ENCODE measurements at places on chromosomes 7 and 10.

DNA sequence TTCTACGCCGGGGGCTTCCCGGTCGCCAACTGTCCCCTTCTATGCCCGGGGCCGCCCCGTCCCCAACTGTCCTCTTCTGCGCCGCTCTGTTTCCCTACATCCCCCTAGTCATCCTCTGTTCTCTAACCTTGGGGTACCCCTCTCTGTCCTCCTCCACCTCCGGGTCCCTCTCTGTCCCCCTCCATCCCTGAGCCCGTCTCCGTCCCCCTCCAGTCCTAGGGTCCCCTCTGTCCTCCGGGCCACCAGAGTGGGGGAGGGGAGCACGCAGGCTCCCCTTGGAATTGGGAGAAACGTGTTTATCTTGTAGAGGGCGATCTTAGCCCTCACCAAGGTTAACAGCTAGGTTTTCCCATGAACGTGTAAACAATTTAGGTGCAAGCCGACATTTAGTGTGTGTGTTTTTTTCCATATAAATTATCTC lies 852 bp upstream of the KLF6 start:
- no peak for DNase-seq

DNA sequence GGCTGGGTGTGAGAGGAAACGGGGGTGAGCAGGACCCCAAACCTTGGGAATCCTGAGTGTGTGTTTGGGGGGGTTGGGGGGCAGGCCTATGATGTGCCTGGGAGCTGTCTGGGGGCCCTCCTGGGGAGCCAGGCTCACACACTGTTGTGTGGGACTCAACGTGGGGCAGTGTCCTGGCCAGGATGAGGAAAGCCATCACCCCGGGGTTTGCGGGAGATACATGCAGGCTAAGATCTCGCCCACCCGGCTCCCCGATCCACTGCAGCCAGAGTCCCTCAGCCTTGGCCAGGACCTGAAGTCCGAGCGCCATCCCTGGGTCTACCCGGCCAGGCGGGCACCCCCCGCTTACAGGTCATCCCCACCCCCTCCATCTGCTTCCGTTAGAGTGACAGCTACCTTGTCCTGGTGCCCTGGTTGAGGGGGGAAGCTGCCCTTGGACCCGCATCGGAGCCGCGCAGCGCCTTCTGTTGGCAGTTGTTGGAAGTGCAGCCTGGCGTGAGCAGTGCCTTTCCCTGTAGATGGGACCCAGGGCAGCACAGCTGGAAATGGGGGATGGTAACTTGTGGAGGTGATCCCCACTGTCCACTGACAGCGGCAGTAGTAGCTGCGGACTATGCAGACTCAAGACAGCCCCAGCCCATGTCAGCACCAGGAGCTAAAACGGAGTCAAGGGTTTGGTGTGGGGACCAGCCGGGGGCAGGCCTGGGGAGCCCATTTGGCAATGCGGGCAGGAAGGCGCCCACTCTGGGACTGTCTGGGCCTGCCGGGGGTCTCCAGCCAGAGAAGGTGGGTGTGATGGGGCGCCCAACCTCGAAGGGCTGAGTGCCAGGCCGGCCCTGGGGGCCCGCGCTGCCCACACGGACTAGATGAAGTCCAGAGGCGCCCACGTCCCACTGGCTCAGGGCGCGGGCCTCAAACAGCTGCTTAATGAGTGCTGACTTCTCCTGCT lies 885.6 kb upstream of the ZNF722 start:
- DNase-seq = no peak

- DNase-seq = no peak
Observed at GRCh38 chr7:28459306-28459705, 47.0 kb downstream of the CREB5 start.

GRCh38 chr10:35421553-35422178 lies 85.4 kb downstream of the CCNY start:
- DNase-seq = no peak

GRCh38 chr7:129045682-129046081 lies 9.2 kb downstream of the TNPO3 start:
- DNase-seq = no peak

GRCh38 chr10:118851062-118852035 lies 96.6 kb upstream of the CACUL1 start:
- no peak for DNase-seq

DNA sequence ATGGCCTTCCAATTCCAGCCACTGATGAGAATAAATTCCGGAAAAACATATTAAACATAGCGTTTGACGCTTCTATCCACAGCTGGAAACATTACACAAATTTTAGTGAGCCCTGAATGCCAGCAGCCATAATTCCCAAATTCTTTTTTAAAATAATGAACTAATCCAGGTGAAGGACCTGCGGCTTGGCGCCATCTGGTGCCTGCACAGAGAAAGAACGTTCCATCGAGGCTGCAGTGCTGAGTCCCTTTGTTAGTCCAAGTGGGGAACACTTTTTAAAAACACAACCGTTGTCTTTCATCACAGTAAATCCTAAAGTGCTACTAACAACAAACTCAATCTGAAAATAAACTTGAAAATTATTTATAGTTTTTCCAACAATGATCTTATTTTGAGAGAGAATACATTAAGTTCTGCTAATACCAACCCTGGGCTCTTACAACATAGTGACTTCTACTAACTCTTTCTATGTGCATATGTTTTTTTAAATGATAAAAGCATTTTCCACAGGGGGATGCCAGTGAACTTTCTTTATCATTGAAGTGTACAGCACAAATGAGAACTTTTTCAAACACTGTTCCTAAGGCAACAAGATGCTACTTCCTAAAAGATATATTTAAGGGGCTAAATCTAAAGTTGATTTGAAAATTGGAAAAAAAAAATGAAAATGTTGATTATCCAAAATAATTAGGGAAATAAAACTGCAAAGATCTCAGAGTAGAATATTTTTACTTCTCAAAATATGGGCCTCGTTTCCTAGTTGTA lies 166.9 kb upstream of the RNF32 start:
- peak; percentile 59 for DNase-seq

- DNase-seq = no peak
Observed at GRCh38 chr7:128076196-128076795, 45.1 kb upstream of the LRRC4 start.

DNA sequence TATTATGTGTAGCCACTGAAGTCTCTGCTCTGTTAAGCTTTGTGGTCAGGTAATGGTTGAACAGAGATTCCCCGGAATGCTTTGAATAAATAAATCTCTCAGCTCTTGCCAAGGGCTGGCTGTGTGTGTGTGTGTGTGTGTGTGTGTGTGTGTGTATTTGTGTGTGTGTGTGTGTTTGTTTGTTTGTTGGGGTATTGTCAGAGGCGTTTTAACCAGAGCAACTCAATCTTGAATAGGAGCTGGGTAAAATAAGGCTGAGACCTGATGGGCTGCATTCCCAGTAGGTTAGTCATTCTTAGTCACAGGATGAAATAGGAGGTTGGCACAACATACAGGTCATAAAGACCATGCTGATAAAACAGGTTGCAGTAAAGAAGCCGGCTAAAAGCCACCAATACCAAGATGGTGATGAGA lies 256.2 kb upstream of the CACNA2D1 start:
- DNase-seq = no peak

GRCh38 chr10:59611048-59611447 lies 98.6 kb downstream of the SLC16A9 start:
- DNase-seq = no peak

DNA sequence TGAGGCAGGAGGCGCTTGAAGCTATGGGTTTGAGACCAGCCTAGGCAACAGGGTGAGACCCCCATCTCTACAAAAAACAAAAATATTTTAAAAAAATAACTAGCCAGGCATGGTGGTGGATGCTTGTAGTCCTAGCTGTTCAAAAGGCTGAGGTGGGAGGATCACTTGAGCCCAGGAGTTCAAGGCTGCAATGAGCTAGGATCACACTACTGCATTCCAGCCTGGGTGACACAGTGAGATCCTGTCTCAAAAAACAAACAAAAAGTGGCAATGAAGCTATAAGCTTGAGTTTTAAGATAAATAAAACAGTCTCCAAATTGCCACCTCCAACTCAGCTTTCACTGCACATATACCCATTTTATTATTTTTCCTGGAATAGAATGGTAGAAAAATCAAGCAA lies 281.3 kb downstream of the IPMK start:
- no peak for DNase-seq

GRCh38 chr7:150357270-150357669 lies 11.4 kb upstream of the REPIN1 start:
- DNase-seq = no peak

DNA sequence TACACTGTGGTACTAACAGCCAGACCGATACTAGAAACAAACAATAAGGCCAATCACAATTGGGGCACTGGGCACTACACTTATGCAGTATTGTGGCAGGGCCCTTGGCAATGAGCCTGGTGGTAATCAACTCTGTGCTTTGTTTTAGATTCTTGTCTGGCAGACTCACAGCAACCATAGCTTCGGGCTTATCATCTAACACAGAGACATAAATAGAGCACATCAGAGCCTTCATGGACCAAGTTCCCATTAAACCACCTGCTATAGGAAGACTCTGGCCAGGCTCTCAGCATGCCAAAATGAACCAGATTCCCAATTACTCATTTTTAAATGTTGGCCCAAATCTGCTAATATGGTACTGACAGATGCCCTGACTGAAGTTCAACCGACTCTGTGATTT lies 218.6 kb downstream of the DGKI start:
- DNase-seq = no peak

DNA sequence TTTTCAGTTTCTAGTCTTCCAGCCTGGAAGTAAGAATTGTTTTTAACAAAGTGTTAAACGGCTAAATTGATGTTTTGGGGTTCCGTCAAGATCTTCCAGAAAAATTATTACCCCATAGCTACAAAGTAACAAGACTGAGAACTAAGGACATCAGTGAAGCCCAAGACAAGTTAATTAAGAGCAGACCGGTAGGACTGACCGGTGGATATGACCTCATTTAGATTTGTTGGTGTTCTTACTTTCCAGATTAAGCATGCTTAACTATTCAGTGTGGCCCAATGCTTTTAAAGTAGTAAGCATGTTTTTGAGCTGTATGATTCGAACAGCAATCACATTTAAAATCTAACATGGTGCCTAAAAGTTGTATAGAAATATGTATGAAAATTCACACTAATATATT lies 73.1 kb upstream of the RPA3 start:
- no peak for DNase-seq

- DNase-seq = no peak
Observed at GRCh38 chr10:50533296-50533695, 90.5 kb downstream of the SGMS1 start.

DNA sequence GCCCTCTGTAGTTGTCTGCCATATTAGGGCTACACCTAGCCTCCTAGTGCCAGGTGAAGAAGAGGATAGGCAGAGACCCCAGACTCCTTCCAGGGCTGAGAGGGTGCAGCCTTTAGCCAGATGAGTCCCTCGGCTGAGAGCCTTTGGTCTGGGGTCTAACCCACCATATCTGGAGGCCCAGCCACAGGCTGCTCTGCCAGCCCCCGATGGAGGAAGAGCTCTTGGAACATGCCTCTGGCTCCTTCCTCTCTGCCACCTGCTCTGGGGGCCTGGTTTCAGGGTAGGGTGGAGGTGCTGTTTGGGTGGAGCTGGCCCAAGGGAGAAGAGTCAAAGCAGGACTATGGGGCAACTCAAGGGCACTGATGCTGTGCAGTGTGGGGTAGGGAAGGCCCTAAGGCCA lies 1.4 kb downstream of the LRRC18 start:
- DNase-seq = peak; percentile 38

GRCh38 chr7:15669443-15670090 lies 16.9 kb downstream of the MEOX2 start:
- no peak for DNase-seq

DNA sequence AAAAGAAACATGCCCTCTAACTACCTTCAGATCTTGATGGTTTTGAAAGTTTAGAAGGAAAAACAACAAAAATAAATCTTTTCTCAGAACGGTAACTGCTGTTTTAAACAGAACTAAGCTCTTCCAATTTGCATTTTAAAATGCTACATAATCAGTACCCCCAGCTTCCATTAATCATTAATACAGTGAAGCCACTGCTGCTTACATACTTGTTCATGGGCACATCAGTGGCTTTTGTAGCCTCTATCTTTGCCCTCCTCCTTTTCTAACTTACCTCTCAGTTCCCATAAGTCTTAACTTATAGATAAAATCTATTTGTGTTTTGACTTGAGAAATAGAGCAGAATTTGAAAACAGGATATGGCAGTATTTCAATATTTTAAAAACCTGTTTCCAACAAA lies 109.1 kb downstream of the POLL start:
- no peak for DNase-seq

DNA sequence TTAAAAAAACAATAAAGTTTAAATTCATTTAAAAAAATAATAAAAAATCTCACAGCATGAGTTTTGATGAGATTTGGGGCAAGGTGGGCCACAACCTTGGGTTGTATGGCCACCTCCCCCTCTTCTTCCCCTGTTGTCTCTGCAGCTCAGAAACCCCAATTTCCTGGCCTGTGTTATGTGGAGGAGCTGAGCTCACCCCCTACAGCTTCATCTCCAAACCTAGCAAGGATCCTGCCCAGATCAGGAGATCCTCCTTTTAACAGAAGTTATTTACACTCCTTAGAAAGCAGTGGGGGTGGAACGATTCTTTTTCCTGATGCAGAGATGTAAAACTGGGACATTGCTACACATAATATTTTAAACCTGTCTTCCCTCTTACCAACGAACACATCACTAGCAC lies 6.9 kb upstream of the SH2D4B start:
- DNase-seq = no peak

GRCh38 chr10:132539431-132539839 lies 1.8 kb downstream of the INPP5A start:
- DNase-seq = no peak

- no peak for DNase-seq
Observed at GRCh38 chr7:68925241-68925640, 673.0 kb upstream of the AUTS2 start.

DNA sequence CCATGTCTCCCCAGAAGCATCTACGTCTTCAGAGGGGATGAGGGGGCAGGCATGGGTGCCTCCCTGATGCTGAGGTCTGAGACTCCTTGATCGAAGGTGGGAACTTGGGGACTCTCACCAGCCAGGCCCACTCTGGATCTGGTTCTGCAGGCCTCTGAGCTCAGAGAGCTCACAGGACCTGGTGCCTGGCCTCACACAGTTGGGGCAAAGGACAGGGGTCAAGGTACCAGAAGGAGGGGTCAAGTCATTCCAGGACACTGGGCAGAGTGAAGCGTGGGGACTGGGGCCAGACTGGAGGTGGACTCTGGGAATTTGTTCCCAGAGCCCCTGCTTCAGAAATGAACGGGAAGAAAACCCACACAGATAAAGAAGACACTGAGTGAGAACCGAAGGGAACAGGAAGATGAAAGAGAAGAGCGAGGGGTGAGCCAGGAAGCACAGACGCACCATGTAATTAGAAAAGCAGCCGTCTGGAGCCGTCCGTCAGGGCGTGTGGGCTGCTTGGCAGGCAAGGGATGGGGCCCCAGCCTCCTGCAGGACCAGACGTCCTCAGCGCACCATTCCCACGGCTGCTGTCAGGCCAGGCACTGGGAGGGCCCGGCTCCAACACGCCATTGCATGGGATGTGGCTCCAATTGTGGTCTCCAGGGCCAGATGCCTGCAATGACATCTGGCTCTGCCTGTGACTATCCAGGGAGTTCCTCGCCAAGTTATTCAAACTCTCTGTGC lies 47.7 kb downstream of the ZCCHC24 start:
- no peak for DNase-seq

- DNase-seq = no peak
Observed at GRCh38 chr10:116470071-116470470, 42.4 kb downstream of the PNLIPRP3 start.

- no peak for DNase-seq
Observed at GRCh38 chr10:127102176-127102575, 94.2 kb downstream of the INSYN2A start.
